ENCODE measurements at places on chromosomes 11 and 22. TPM values are rescaled to one million over a fixed set of nuclear protein-coding genes. Genes with fewer than 3 reads are reported as not detected.
A peak's percentile ranks its signal among the peaks of the same experiment; 100 is the strongest.

The RSF1 gene
- 61.5 TPM for total RNA-seq

The TUBA8 gene
- 1.1 TPM for total RNA-seq

The OR51B5 gene
- not detected for total RNA-seq

The STK33 gene
- 21.0 TPM for total RNA-seq

The CD3G gene
- total RNA-seq = 3.5 TPM

The PGM2L1 gene
- total RNA-seq = 7.6 TPM

The LIF gene
- total RNA-seq = 0.36 TPM

The SCUBE2 gene
- total RNA-seq = 10.9 TPM

- no peak for DNase-seq
Observed at GRCh38 chr11:95792200-95792599, 1.9 kb downstream of the CEP57 start.

- DNase-seq = no peak
Observed at GRCh38 chr11:16028419-16028818, 327.9 kb downstream of the SOX6 start.

DNA sequence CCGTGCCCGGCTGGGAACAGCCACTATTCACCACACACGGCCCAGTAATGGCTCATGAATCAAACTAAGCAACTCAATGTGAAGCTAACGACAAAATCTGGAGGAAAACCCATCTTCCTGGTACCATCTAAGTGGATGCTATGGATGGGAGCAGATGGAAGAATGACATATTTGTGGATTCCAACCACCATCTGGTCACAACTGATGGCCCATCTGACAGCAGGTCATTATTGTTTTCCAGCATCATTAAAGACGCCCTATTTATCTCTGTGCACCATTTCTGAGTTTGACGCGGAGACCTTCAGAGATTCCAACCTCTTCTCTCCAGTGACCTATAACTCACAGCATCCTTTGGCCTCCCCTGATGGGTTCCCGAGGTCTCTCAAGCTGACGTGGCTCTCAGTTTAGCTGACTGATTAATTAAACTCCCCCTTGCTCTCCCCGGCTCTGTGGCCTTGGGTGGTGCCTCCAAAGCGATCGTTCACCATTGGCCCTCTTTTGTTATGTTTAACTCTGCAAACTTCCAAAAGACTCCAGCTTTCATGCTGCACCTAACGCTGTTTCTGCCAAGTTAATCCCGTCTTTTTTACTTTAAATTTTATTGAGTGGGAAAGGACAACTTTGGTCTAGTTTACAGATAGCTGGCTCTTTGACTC is 1514.4 kb downstream of the BRD1 start:
- no peak for DNase-seq

- no peak for DNase-seq
Observed at GRCh38 chr22:47569389-47570299, 807.2 kb downstream of the TBC1D22A start.

DNA sequence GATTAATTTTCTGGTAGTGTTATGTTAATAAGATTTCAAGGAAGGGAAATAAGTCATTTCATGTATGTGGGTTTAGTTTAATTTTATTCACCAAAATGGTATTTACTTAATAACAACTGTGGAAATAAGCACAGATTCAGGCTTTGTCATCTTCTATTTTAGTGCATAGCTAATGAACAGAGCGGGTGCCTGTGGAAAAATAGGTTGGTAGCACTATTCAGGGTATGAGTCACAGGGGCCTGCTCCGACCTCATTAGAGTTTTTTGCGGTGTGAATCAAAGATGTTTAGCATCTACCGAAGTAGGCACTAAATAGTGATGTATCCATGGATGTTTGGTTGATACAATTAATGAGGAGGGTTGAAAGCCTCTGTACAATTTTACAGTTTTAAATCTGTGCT is 78.2 kb downstream of the FAT3 start:
- DNase-seq = no peak

GRCh38 chr11:11396301-11397035 is 43.4 kb upstream of the CSNK2A3 start:
- DNase-seq = no peak

DNA sequence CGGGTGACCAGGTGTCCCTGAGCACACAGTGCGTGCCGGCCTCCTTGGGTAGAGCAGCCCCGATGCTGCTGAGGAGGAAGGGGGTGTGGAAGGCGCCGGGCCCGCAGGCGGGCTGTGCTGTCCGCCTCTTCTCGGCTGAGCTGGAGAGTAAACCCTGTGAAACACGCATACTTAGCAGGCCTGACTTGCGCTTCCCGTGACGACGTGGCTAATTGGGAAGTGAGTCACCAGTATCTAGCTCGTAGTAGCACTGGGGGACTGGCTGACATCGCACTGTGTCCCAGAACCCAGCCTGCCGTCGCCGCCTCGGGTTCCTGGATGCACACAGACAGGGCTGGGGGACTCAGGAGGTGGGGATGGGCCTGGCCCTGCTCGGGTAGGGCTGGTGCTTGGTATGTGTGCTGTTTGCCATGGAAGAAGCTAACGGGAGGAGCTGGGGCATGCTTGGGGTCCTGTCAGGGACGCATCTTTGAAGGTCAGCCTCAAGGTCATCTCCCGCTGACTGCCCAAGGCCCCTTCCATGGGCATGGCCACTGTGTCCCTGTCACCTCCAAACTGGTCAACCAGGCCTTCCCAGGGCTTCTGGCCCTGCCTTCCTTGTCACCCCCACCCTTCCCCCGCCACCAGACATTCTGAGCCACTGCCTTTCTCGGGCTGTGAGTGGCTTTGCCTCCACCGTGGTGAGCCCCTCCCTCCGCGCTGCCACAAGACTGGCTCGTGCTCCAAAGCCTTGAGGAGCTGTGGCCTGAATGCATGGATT is 1327.0 kb downstream of the BRD1 start:
- no peak for DNase-seq

DNA sequence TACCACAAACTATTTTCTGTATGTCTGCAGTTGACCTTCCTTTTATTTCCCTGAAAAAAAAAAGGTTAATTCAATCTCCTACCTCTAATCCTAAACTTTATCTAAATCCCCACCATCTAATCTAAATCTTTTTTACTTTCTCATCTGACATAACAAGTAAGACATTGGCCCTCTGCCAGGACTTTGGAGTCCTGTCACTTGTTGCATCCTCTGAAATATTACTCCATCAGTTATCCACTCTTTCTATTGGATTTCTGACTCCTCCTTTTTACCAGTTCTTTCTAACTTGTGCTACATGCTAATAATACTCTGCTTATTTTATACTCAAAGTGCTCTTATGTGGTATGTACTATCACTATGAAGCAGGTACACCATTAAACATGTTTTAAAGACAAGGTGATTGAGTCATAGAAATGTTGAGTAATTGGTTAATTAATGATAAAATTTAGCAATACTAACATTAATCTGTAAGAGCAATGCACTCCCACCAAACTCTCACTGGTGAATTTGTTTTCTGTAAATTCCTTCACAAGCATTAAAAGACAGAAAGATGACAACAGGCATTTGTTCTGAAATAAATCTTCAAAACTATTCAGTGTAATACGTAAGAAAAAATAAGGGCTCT is 914.2 kb upstream of the RAG2 start:
- DNase-seq = no peak

DNA sequence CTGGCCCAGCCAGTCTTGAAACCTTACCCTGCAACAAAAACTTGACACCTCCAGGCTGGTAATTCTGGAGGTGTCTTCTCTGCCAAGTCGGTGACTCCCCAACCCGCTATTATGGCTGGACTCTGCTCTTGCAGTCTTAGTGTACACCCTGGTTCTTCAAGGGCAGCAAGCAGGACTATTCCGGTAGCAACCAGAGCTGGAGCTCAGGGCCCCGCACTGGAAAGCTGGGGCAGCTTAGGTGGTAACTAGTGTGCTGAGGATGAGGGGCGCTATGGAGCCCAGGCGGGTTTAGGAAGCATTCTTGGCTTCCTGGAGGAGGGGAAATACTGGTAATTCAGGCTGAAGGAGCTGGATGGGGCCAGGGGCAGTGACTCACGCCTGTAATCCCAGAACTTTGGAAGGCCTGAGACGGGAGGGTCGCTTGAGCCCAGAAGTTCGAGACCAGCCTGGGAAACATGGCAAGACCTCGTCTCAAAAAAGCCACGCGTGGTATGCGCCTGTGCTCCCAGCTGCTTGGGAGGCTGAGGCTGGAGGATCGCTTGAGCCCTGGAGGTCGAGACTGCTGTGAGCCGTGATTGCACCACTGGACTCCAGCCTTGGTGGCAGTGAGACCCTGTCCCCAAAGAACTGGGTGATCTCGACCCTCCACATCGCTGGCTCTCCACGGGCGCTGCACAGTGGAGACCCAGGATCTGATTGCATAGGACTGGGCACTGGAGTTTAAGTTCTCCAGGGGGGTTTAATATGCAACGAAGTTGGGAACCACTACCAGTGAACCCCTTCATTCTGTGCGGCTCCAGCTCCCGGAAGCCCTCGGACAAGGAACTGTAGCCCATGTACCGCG is 10.6 kb upstream of the AIFM3 start:
- no peak for DNase-seq

DNA sequence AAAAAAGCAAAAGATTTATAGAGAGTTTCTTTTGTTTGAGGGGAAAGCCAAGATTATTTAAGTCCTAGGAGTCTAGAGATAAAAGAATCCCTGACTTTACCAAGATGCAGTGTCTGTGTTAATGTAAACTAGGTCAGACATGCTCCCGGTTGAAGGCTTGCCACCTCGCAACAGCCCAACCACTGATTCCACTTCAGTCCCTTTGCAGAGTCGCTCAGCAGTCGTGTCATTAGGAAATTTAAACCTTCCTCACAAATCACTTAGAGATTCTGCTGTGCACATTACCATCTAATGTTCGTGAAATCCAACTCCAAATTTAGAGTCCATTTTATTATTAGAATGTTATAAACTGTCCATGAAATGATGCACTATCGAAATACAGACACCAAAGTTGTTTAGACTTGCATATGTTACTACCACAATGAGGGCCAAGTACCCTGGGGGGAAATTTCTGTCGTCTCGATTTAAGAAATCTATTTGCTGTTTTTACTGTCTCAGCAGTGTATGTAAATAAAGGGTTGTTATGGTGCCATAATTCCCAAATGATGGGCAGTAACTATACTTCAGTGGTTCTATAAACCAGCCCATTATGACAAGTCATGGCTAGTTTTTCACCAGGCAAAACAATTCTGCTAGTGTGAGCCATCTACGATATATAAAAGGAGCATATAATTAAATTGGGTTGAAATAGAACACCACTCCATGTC is 101.4 kb upstream of the MTNR1B start:
- DNase-seq = no peak

- no peak for DNase-seq
Observed at GRCh38 chr22:22703715-22704114, 59.3 kb downstream of the GGTLC2 start.

GRCh38 chr11:86302092-86302793 is at the start of gene HIKESHI:
TSS of gene HIKESHI (plus strand) at chr11:86302240. CDS start at chr11:86302449, 209 bp downstream.
- peak; percentile 100 for DNase-seq

GRCh38 chr11:130787092-130787616 is 129.1 kb downstream of the SNX19 start:
- DNase-seq = no peak

DNA sequence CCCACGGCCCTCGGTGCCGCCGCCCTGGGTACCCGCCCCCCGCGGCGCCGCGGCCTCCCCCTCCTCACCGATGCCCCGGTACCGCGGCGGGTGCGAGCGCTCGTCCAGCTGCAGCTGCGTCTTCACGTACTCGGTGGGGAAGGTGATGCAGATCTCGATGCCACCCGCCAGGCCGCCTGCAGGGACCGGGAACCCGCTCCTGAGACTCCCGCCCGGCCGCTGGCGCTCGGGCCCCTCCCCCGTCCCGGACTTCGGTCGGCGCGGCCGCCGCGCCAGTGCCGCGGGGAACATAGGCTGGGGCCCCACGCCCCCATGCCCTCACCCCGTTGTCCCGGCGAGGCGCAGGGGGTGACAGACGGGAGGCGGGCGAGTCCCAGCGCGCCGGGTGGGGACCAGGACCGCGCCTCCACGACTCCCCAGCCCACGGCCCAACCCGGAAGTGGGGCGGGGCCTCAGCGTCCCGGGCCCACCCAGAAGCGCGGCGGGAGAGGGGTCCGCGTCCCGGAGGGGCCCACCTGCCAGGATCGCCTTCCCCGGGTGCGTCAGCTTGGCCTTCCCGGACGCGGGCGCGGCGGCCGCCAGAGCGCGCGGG is 375 bp downstream of the SLC25A1 start:
- DNase-seq = peak; percentile 80

GRCh38 chr22:25570486-25570885 is 6.0 kb downstream of the GRK3 start:
- no peak for DNase-seq
